ENCODE measurements at places on chromosomes 2 and 18.

DNA sequence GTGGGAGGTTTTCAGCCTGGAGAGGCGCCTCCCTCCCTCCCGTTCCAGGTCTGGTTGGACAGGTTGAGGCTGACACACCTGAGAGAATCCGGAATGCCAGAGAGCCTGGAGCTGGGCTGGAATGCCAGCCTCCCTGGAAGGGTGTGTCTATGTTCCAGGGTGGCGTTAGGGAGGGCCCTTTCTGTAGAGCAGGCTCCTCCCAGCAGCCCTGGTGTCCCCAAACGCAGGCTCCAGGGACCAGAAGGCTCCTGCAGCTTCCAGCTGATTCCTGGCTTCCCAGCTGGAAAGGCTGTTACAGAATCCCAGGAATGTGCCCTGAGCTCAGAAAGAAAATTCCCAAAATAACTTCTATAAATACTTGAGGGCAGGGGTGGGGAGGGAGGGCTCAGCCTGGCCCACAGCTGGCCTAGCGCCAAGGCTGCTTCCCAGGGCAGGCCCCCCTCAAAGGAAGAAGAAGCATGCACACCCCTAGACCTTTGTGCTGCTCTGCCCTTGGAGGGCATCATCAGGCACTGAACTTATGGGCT, 85.4 kb downstream of the STPG4 start:
- DNase-seq, result no peak

DNA sequence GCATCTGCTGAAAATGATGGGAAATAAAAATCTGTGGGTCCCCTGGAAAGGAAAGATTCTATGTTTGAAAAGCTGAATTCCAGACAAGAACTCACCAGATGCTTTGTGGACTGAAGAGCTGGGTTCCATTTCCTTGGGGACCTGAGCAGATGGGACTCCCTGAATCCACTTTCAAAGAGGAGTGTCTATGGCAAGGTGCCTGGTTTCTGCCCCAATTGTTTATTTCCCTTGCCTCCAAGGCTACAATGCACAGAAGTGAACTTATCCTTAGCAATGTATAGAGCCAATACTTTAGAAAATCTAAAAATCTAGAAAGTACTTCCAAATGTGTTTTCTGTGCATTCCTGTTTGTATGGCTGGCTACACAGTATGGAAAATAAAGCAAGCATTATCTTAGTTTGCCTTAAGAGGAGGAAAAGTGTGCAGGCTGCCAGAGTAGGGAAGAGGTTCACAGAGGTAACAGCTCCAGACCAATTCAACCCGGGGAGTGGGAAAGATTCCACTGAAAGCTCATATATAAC, 420.5 kb downstream of the NRXN1 start:
- DNase-seq, result no peak

GRCh38 chr2:43082111-43082894, 144.1 kb downstream of the ZFP36L2 start:
- DNase-seq, result no peak

- no peak for DNase-seq
These were observed 813.1 kb upstream of the POU3F3 start for GRCh38 chr2:104040771-104041170.

- no peak for DNase-seq
These were observed 33.4 kb upstream of the PPM1B start for GRCh38 chr2:44135296-44135695.

GRCh38 chr2:239561446-239562001, 160.7 kb upstream of the HDAC4 start:
- no peak for DNase-seq
